ENCODE measurements at places on chromosomes 16 and 17.

GRCh38 chr16:1147027-1147426 is 5.9 kb upstream of the CACNA1H start:
- DNase-seq, result no peak

DNA sequence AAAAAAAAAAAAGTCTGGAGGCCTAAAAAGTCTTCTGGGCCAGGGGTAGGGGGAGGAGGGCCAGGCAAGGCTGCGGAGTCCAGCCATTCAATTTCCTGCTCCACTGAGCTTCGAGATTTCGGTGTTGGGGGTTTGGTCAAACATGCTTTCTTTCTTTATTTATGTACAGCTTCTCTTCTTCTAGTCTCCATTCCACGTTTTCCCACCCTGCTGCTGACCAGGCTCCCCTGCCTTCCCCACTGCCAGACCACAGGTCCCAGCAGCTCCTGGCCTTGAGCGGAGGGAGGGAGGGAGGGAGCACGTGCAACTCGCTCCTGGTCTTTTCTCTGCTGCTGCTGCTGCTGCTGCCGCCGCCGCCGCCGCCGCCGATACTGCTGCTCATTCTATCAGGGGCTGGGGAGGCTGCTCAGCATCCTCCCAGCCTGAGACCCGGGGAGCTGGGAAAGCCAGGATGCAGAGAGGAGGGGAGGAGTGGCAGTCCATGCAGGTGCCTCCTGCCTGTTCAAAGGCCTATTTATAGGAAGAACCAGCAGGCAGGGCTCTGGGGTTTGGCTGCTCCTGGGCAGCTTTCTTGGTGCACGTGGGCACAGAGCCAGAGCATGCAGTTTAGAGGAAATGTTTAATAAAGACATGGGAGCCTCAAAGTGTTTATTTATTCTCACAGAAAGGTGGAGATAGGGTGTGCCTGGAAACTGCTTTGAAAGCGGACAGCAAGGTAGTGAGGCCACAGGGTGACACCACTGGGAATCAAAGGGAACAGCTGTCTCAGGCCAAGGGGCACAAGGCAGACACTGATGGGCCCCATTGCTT is 23.4 kb upstream of the ZFHX3 start:
- DNase-seq, result peak; percentile 59

- DNase-seq, result no peak
Measured at GRCh38 chr17:77892469-77893143, 65.9 kb upstream of the TNRC6C start.

DNA sequence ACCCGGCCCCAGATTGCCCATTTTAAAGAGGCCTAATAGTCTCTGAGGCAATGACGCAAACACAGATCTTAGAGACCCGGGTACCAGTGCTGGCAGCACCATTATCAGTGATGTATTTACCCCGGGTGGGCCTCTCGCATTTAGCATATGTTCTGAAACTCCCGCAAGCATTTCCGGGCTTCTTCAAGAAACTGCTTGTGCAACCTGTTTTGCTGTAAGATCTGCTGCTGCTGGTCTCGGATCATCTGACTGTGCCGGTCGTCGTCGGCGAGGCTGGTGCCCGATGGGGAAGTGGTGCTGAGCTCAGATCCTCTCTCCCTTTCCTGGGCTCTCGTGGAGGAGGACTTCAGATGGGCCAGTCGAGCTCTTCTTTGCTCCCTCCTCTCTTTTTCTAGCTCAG is 12.5 kb downstream of the CEP295NL start:
- DNase-seq, result peak; percentile 83

- peak; percentile 37 for DNase-seq
Measured at GRCh38 chr16:85430523-85431421, 182.3 kb upstream of the GSE1 start.

GRCh38 chr17:28579526-28579925 is 2.8 kb upstream of the ALDOC start:
- no peak for DNase-seq

- no peak for DNase-seq
Measured at GRCh38 chr16:78142788-78143187, 43.3 kb downstream of the WWOX start.

GRCh38 chr16:28999577-28999976 is 14.7 kb downstream of the LAT start:
- no peak for DNase-seq

DNA sequence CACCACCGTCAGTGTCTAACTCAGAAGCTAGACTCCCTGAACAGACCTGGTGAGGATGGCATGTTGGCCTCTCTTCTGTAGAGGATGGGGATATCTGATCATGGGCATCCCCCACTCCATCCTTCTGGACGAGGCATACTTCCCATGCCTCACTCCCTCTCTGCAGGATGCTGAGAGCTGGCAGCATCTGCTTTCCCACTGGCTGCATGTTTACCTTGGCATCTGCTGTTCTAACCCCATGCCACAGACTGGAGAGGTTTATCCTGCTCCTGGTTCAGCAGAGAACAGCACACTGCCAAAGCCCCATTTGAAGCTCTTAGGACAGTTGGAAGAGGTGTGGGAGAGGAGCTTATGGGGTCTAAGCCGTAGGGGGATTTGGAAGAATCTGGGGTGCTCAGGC is 46.0 kb downstream of the YPEL2 start:
- DNase-seq, result no peak

DNA sequence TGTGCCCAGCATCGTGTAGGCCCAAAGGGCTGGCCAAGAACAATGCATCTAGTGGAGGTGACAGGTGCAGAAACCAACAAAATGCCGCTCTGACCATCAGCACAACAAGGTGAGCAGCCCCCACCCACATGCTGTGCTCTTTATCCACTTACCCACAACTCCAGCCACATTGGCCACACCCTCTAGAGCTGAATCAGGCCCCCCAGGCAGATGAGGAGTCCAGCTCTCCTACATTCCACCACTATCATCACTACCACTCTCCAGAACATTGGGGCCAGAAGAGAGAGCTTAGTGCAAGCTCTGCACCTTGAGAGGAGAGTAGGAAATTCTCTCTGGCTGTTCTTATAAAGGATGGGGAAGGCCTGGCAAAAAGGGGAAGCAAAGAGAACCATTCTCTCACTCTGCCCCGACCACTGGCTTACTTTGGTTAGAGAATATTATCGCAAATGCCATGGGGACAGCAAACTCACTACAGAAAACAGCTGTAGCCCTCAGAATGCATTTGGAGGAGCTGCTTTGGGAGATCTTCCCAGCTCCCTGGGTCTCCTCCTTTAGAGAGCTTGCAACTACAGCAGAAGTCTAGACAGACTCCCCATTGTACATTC is 75.0 kb downstream of the TMEM132E start:
- DNase-seq, result no peak

DNA sequence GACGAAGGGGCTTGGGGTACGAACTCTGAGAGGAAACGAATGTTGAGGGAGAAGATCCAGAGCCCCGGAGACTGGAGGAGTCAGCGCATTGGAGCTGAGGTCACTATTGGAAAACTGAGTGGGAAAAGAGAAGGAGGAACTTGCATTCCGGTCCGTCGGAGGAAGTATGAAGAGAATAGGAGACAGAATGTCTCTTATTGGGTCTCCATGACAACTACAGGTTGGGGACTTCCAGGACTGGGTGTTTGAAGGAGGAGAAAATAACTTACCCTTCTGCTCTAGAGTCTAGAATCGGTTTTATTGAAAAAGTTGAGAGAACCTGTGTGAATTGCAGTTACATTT is 537 bp downstream of the GOSR1 start:
- DNase-seq, result no peak

GRCh38 chr16:88977812-88978607 is 1.0 kb upstream of the CBFA2T3 start:
- DNase-seq, result no peak

DNA sequence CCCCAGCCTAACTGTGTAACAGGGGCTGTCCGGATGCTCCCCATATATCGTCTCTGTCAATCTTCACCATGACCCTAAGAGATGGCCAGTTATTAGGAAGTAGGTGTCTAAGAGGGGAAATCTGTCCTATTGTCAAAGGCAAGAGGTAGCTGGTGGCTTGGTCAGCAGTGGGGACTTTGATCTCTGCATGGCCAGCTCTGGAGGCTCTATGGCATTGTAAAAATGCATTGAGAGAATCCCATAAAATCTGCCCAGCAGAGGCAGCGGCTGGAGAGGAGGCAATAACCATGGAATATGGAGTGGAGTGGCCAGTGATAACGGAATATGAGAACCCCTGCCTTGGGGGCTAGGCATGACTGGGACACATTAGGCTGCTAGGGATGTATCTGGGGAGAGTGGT is 88.8 kb downstream of the MRM1 start:
- DNase-seq, result no peak

DNA sequence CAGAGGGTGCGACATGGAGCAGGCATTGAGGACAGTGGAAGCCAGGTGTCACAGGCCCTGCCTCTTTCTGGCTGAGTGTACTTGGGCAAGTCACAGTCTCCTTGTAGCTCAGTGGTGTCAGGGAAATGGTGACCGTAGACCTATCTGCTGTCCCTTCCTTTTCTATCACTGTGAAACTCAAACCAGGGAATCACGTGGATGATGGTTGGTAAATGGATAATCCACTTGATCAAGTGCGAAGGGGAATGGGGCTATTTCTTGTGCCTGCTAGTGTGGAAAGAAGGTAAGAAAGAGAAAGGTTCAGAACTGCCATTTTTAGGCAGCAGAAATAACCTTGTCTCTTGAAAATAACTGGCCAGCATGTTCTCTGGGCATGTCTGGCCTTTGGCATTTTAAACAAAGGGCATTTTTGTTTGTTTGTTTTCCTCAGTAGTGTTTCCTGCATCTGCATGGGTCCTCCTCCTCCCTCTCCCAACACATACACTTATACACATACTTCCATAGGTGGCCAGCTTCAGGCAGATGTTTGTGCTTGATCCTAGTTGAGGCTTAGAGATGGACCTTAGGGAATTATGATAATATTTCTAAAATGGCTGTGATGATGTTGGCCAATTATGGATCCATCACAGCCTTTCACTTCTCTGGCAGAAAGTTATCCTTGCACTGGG is 7.1 kb downstream of the TBX4 start:
- no peak for DNase-seq

- no peak for DNase-seq
Measured at GRCh38 chr17:55466671-55467070, 44.6 kb downstream of the SMIM36 start.

- DNase-seq, result peak; percentile 63
Measured at GRCh38 chr17:38922538-38923297, 2.7 kb upstream of the LASP1NB start.

- no peak for DNase-seq
Measured at GRCh38 chr17:74879308-74879707, 6.5 kb upstream of the FDXR start.

GRCh38 chr17:45789874-45790273 is 5.8 kb downstream of the CRHR1 start:
- DNase-seq, result no peak

- peak; percentile 50 for DNase-seq
Measured at GRCh38 chr16:75044800-75045361, 46.1 kb downstream of the ZNRF1 start.

DNA sequence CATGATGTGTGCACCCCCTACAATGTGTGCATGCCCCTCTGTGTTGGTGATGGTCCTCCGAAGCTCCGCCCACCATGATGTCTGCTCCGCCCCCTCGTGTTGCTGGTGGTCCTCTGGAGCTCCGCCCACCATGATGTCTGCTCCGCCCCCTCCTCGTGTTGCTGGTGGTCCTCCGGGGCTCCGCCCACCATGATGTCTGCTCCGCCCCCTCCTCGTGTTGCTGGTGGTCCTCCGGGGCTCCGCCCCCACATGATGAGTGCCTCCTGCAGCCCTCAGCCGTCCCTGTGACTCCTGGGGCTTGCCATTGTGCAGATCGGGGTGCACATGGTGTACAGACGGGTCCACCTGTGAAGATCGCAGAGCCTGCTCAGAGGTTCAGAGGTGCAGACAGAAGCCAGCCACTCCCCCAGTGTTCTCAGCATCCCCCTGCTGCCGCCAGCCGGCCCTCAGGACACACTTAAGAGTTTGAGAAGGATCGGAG is 129.1 kb upstream of the CHMP6 start:
- no peak for DNase-seq

GRCh38 chr16:11179574-11179973 is 76.4 kb downstream of the SOCS1 start:
- DNase-seq, result no peak

DNA sequence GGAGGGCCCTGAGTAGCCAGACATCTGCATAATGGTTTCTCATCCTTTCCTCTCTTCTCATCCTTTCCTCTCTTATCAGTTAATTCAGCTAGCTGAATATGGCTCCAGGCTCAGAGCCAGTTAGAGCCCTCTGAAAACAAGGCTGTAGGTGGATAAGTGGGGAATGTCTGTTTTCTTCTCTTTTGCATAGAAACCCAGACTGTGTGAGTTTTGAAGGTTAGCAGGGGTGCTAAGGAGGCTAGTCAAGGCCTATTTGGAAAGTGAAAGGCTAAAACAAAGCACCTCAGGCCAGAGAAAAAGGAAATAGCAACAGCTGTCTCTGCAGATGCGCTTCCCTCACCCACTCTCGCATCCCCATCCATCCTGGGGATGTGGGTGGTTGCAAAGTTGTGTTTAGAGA is 420.9 kb downstream of the SHISA9 start:
- no peak for DNase-seq

- DNase-seq, result no peak
Measured at GRCh38 chr17:80913928-80914821, 77.5 kb upstream of the CHMP6 start.

- peak; percentile 85 for DNase-seq
Measured at GRCh38 chr17:8192070-8192815, 2.3 kb upstream of the BORCS6 start.

DNA sequence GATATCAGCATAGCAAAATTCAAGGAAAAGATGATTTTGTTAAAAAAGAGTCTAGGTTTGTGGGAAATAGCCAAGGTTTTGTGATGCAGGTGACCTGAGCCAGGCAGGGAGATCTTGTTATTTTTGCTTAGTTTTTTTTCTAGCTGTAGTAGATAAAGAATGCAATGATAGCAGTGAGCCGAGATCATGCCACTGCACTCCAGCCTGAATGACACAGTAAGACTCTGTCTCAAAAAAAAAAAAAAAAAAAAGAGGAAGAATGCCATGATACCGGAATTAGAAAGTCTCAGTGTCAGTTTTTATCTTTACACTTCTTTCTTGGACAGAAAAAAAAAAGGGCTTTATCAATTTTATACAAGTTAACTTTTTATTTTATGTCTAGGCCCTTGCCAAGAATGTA is 27.5 kb downstream of the TMEM238L start:
- no peak for DNase-seq

GRCh38 chr16:81836279-81837054 is 57.4 kb downstream of the PLCG2 start:
- DNase-seq, result no peak

DNA sequence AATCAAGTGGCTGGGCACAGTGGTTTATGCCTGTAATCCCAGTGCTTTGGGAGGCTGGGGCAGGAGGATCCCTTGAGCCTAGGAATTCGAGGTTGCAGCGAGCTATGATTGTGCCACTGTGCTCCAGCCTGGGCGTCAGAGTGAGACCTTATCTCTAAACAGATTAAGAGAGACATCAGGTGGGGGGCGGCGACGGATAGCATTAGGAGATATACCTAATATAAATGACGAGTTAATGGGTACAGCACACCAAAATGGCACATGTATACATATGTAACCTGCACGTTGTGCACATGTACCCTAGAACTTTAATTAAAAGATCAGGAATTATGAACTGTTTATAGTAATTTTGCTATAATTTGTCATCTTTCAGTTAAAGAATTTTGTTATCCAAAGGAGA is 10.3 kb downstream of the RAD51C start:
- DNase-seq, result no peak

Measured in Right ventricle myocardium superior (tissue), 1 donor.